Activated naive CD8-positive, alpha-beta T cell treated with anti-CD3 and anti-CD28 coated beads, Interleukin-2, amount 50 U/mL, for 24 hours (primary cell): ENCODE measurements at places on chromosomes 7 and 10.

DNA sequence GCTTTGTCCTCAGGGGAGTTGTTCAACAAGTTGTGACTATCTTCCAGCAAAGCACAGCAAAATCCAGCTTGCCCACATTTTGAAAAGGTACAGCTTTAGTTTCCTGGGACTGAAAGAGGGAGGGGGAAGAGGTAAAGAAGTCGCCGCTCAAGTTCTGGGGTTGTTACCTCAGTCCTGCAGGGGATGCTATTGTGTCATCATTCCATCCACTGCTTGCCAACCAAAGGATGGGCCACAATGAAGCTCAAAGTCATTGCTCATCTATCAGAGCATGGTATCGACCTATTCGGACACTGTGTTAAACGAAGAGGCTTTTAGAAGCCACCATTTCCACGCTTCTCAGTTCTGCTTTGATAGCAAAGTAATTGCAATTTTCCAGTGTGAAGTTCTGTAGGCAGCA lies 34.3 kb downstream of the NPY start:
- DNase-seq = no peak

DNA sequence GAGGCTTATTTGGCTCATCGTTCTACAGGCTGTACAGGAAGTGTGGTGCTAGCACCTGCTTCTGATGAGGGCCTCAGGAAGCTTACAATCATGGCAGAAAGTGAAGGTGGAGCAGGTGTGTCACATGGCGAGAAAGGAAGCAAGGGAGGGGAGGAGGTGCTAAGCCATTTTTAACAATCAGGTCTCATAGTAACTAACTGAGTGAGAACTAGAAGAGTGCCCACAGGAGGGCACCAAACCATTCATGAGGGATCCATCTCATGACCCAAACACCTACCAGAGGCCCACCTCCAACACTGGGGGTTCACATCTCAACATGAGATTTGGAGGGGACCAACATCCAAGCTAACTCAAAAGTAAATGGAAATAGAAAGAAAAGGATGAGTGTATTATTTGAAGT lies 78.1 kb downstream of the CXCL12 start:
- DNase-seq = no peak

- no peak for DNase-seq
Measured at GRCh38 chr10:47278152-47278473, 21.9 kb upstream of the GDF10 start.

DNA sequence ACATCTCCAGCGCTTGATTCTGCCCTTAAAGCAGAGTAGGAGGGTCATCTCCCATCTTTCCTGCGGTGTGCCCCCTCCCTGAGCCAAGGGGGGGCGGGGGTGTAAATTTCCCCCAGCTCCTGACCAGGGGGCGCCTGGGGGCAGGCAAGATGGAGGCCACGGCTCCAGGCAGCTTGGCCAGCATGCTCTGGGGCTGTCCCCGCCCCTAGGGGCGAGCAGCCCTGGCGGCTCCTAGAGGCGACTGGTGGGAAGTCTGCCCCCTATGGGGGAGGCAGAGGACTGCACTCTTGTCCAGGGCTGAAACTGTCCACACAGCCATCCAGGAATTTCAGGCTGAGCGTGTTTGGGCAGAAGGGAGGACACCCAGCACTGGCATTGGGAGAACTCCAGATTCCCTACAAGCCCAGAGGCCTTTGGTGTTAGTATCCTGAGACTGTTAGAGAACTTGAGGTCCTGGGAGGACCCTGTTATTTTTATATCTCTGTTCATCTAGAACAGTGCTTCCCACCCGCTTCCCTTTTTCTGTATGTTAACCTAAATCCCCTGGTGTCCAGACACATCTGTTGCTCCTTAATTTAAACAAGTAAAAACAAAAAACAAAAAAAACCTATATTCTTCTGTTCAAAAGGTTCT lies 4.6 kb downstream of the STRA8 start:
- DNase-seq = peak; percentile 21

DNA sequence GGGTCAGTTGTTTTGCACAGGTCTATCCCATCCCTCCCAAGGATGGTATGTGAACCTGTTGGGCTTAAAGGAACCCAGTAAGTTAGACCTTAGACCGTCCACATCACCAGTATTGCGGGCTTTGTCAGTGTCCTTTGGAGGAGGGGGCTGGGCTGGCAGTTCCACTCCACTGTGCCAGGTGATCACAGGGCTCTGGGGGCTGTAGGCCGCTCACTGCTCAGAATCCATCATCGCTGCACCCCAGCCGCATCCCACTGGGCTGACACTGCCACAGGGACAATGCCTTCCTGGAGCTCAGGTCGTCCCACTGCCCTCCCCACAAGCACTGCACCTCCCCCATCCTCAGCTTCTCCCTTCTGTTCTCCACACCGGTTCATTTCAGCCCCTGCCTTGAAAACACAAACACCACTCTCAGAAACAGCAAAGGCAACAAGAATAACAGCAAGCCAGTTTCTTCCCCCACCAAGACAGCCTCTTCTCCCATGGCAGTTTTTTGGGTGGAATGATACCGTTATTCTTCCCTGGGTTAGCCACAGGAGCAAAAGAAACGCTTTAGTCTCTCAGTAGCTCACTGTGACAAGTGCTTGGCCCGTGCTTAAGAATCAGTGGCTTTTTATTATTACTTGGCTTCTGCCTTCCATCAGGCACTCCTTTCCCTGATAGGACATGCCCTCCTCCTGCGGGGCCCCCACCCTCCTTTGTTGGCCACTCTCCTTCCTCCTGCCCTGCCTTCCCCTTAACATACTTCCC lies 111.2 kb downstream of the GRK5 start:
- no peak for DNase-seq

DNA sequence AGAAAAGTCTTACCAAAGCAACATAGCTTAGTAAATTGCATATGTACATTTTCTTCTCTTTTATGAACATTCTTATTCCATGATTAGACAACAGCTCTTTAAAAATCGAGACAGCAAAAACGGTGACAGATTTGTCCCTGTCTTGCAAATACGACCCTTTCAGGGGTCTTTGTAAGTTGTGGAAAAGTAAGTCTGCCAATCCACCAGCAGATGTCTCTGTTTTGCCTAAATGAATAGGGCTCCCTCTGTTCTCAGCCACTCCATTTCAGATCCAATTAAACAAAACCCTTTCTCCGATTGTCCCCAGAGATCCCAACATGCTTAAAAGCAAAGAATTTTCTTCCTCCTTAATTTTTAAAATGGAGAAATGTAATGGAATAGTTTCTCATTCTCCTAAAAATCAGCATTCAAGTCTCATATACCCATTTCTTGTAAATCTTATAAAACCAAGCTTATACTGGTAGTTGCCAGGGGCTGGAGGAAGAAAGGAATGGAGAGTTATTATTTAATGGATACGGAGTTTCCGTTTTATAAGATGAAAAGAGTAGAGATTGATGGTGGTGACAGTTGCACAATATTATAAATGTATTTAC lies 61.0 kb upstream of the NFE2L3 start:
- DNase-seq = no peak

- DNase-seq = no peak
Measured at GRCh38 chr10:129689671-129690071, 222.6 kb downstream of the MGMT start.

GRCh38 chr7:153943861-153944260 lies 108.3 kb upstream of the DPP6 start:
- no peak for DNase-seq

DNA sequence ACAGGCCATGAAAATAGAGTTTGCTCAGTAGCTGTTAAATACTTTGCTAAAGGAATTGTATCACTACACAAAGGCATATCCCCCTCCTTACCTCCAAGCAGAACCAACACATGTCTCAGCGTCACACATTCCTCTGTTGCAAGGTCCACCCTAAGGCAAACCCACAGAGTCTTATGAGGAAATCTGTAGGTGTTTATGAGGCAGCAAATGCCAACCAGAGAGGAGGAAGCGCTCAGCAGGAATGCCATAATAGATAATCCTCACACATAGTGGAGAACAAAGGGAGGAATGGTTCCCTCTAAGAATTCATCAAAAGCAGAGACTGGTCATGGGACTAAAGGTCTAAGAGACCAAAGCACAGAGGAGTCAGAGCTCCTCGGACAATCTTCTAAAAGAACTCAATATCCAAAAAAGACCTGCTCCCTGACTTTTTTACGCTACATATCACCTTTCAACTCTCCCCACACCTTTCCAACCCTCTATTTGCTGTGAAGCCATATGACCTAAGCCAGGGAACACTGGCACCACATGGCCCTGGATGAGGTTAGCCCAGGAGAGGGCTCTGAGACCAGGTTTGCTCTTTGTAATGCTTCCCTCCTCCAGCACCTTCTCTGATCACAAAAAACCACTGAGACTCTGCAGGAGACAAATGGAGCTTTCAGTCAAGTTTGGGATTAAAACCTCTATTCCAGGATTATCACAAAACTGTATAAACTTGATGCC lies 7.3 kb downstream of the SLC25A13 start:
- DNase-seq = no peak

GRCh38 chr7:1136841-1137516 lies 23.0 kb downstream of the ZFAND2A start:
- no peak for DNase-seq

GRCh38 chr10:83476211-83476610 lies 663.1 kb upstream of the GHITM start:
- DNase-seq = no peak

GRCh38 chr10:34116681-34117271 lies 698.3 kb downstream of the PARD3 start:
- DNase-seq = no peak

DNA sequence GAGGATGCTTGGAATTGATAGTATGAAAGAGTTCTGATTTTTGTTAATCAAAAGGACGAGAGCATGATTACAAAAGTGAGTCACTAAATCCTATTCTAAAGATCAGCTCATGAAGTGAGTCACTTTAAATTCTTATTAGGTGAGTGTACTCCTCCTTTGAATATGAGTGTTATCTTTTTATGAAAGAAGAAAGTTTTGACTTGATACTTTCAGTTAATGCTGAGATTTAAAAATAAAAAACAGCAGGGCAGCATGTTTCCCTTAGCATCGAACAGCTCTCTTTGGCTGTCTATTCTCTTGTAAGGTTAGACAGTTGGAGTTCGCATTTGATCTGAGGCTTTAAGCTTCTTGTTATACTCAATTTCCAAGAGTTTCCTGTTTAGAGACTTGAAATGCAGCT lies 222.0 kb downstream of the TWIST1 start:
- no peak for DNase-seq

DNA sequence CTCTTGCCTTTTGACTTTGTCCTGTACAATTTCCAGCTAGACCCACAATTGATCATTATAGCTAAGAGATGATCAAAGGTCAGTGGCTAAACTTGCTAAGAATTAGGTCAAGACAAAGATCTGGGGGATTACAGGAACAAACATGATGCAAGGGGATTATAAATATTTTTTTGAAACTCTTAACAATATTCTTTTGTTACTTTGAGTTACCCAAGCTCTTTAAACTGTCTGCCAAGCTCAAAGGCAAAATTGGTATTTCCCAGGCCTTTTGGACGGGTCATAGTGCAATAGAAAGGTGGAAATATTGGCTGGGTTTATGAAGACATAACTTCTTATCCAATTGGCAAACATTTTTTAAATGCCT lies 23.4 kb downstream of the TBXAS1 start:
- no peak for DNase-seq

GRCh38 chr7:55022002-55022985 lies 3.5 kb downstream of the EGFR start:
- DNase-seq = no peak

DNA sequence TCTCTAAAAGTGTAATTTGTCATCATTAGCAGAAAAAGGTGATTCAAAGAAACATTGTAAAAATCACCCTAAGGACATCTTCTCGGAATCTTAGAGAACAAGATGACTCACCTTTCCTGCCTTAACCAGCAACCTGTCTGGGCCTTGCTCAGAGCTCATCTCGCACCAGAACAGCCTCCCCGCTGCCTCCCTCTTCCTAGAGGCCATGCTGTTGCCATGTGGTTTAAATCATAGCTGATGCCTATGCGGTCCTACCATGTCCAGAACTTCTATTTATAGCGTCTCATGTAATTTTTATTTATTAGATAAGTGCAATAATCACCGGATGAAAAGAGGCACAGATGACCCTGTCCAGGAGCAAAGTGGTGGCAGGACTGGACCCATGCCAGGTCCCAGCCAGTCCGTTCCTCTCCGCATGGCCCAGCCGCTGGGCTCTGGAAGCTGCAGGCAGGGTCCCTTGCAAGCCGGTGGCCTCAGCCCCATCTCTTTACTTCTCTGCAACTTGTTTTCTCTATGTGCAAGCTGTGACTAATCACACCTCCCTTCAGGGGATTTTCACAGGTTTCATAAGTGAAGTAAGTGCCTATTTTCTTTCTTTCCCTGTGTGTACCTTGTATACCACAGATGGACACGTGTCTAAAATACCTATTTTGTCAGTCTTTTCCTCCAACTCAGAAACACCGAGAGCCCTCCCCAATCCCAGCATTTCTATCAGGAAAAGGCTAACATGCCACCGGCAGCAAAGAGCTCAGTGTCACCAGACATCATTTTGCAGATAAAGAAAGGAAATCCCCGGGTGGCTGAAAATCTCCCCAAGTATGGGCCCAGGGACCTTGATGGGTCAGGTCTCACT lies 27.1 kb downstream of the KLF6 start:
- DNase-seq = peak; percentile 60

DNA sequence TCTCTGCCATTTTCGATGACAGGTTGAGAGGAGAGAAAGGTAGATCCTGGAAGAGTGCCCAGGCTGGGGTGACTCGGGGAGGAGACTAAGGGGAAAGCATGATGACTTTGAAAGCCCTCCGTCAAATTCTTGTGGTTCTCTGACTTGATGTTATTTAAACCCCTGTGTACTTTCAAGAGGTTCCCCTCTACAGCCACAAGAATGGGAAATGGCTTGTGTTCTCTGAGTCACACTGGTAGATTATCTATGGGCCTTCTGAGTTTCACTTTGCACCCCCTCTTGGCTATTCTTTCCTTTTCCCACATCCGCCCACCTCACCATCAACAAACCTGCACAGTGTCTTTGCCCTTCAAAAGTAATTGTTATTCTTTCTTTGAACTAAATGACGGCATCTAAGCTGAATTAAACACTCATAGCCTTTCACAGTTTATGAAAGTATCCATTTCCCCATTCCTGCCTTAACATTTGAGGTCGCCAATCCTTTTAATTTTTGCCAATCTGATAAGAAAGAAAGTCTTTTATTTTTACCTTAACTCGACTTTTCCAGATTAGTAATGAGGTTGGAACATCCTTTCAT lies 24.1 kb downstream of the PRF1 start:
- DNase-seq = peak; percentile 76

DNA sequence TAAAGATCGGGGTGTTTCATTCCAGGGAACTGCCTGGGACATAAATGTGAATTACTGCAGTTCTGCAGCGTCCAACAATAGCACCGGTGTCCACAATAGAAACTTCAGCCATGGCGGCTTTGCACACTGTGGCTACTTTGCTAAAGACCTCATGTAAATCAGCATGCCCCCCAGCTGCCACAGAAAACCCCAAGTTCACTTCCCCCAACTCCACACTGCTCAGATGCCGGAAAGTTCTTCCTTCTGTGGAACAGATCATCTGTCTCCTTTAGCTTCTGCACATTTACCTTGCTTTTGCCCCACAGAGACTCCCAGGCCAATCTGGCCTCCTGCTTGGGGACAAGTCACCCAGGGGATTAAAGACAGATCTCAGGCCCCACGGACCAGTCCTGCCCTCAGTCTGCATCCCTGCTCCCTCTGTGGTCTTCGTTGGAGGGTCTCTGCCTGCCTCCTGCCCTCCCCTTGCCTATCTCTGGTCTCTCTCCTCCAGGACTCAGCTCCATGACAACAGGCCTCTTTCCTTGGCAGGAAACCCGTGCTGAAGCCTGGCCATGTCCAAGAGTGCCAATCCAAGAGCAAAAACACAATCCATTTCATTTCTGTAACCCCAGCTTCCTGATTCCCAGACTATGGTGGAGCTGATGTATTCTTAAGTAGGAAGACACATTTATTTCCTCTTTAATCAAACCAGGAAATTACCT lies 403.2 kb downstream of the RPS24 start:
- DNase-seq = no peak

GRCh38 chr7:1664711-1665548 lies 5.1 kb upstream of the ELFN1 start:
- DNase-seq = peak; percentile 73
